Activated T-helper 2 cell treated with anti-CD3 and anti-CD28 coated beads, Interferon-gamma antibody, Interleukin-2, Interleukin-4, amounts not matched to agents 10 μg/mL and 5 μg/mL and 100 μg/mL, durations not matched to agents 14 hours and 24 hours and 36 hours (primary cell): ENCODE measurements at places on chromosomes 7 and 10.

DNA sequence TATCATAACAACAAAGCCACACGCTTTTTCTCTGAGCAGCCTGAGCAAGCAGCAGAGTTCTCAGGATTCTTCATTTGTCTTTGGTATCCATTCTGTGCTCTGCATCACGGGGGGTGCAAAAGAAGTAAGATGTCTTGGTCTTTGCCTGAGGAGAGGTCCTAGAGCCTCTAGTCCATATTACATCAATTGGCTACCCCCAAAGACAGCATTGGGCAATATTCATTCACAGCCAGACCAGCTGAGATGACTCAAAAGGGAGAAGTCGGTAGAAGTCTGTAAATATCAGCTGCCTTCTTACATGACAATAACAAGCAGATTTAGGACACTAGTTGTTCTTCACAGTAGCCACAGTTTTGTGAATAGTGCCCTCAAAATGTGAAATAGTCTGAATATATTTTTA lies 66.6 kb downstream of the FZD1 start:
- no peak for DNase-seq

DNA sequence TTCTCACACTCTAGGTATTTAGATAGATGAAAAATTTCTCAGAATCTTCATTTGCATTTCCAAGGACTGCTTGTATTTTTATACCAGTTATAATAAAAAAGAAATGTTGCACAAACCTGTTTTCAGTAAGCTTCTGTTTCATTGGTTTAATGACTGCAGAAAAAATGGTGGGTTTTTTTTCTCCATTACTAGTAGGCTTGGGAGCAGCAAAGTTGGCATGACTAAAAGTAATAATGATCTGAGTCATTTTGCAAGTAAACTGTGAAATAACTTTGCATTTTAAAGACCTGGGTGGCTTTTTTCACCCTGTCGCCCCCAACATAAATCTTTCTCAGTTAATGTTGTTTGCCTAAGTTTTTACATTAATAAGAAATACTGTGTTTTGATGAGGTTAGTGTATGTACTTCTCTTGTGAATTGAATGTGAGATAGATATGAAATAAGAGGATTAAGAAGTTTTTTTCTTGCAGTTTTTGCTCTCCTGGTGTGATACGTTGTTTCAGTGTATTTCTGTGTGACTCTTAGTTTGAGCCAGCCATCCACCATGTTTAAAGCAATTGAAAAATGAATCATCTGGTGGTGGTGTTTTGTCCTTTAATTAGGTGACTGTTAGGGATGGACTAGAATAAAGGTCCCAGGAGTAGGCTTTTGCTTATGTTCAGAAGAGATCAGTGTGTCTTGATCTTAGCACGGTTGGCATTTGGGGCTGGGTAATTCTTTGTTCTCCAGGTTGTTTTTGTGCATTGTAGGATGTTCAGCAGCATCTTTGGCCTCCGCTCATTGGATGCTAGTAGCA lies 1.8 kb downstream of the GNAI1 start:
- no peak for DNase-seq

GRCh38 chr10:50421026-50421719 lies 169.9 kb upstream of the ASAH2 start:
- DNase-seq: no peak

GRCh38 chr10:86363833-86364490 lies 2.6 kb downstream of the GRID1 start:
- DNase-seq: no peak

- DNase-seq: no peak
Measured at GRCh38 chr7:69367780-69368179, 230.5 kb upstream of the AUTS2 start.

- no peak for DNase-seq
Measured at GRCh38 chr10:57973451-57973850, 294.2 kb downstream of the IPMK start.

DNA sequence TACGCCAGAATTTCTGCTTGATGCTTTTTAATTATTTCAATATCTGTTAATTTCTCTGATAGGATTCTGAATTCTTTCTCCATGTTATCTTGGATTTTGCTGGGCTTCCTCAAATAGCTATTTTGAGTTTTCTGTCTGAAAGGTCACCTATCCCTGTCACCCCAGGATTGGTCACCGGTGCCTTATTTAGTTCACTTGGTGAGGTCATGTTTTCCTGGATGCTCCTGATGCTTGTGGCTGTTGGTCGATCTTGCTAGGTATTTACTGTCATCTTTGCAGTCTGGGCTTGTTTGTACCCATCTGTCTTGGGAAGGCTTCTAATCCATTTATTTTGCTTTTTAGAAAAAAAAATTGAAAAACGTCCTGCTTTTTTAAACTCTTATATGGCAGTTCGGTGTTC lies 11.2 kb upstream of the PRKAR1B start:
- DNase-seq: no peak
